Renal cortical epithelial cell (primary cell): ENCODE measurements at places on chromosomes 2 and 18. TPM values are rescaled to one million over a fixed set of nuclear protein-coding genes. Genes with fewer than 3 reads are reported as not detected.

RGPD3 gene
- total RNA-seq, result 0.55 and 1.0 TPM in 2 replicates

GREB1L gene
- 7.5 and 9.0 TPM in 2 replicates for total RNA-seq

CD8B2 gene
- not detected in 2 replicates for total RNA-seq

TMEM163 gene
- total RNA-seq, result 3.6 and 6.7 TPM in 2 replicates

PPP4R3B gene
- total RNA-seq, result 38.2 and 74.5 TPM in 2 replicates

LPIN1 gene
- total RNA-seq, result 33.8 and 39.9 TPM in 2 replicates

FECH gene
- total RNA-seq, result 39.3 and 40.5 TPM in 2 replicates

FLACC1 gene
- total RNA-seq, result 0.17 and 0.45 TPM in 2 replicates

DNA sequence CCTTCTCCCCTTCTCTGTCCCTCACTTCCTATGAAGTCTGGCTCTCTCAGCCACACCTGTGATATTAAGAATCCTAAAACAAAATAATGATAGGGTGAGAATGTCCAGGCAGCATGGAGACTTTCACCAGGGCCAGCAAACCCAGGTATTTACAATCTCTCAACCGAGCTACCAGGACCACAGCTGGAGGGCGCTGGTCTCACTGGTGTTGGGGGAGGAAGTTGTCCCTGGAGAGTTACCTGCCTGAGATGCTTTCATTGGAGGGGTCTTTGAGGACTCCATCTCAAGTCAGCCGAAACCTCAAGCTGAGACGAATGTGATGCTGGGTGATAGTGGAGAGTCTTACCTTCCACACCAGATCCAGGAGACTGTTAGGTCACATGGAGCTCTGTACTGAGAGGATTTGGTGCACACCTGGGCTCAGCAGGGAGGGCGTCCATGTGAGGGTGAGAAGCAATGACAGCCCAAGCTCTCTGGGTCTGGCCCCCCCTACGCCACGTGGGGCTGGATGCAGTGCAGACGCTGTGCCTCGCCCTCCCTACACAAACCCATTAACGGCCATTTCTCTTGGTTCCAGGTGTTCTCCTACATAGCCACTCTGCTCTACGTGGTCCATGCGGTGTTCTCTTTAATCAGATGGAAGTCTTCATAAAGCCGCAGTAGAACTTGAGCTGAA is 27.4 kb downstream of the MAL start:
- DNase-seq, result no peak

GRCh38 chr2:47631792-47632398 is 151.1 kb upstream of the MSH6 start:
- DNase-seq, result peak; percentile 78

GRCh38 chr18:25853691-25854433 is 236.6 kb downstream of the SS18 start:
- no peak for DNase-seq

DNA sequence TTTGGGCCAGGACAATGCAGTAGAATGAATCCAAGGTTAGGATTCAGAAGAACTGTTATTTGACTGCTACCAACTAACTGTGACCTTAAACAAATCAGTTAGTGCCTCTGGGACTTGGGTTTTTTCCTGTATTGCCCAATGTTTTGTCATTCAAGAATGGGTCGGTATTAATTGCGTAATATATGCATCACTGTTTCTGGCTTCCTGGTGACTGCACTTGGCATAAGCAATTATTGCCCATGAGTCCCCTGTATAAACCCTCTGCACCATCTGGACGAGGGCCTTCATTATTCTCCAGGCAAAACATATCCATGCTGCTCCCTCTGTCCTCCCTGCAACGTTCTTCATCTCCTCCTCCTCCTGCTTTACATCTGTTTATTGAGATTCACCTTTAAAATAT is 255.8 kb upstream of the LRRTM1 start:
- peak; percentile 56 for DNase-seq

DNA sequence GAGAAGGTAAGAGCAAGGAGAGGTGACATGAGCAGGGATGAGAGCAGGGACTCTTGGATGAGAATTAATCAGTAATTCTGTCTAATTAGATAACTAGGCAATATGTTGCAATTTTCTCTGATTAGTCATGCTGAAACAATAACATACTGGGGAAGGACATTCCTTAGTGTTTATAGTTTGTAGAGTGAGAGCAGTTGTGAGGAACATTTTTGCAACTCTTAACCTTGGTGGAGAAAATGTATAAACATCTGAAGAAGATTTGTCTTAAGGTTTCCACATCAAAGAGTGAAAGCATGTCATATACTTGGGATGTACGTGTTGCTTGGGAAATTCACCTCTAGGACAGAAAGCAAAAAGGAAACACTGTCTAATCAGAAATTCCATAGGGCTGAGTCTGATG is 955.4 kb upstream of the FANCL start:
- peak; percentile 59 for DNase-seq

DNA sequence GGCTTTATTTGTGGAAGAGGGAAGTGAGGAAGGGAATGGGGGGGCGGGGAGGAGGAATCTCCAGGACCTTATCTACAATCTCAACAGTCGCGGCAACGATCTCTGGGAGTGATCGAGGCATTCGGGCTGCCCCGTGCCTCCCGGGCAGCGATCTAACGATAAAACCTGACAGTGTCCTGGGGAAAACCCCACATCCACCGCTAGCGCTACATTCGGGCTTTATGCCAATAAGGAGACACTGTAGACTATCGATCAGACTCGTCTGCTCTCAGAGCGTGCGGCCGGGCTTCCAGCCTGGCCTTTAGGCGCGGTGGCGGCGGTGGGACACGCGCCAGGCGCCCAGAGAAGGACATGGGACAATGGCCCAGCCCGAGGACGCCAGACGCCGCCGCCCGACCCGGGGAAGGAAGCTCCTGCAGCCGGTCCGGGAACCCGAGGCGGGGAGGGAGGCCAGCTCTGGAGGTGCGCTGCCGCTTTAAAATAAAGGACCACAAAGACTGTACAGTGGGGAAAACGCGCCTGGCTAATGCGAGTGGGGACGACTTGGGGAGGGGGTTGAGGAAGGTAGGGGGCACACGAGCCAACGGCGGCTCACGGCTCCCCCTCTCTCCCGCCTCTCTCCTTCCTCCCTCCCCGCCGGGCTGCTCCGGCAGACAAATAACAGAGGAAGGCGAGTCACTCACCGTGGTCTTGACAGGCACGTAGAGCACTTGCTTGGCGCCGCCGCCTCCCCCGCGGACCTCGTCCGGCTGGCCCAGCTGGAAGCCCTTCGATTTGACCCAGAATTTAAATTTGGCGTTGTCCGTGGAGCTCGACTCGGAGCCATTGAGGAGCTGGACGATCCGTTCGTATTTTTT is 2.2 kb downstream of the NOL4 start:
- no peak for DNase-seq

GRCh38 chr2:26521054-26521912 is 43.4 kb upstream of the OTOF start:
- no peak for DNase-seq

GRCh38 chr2:100344433-100344832 is 22.1 kb upstream of the LONRF2 start:
- no peak for DNase-seq

DNA sequence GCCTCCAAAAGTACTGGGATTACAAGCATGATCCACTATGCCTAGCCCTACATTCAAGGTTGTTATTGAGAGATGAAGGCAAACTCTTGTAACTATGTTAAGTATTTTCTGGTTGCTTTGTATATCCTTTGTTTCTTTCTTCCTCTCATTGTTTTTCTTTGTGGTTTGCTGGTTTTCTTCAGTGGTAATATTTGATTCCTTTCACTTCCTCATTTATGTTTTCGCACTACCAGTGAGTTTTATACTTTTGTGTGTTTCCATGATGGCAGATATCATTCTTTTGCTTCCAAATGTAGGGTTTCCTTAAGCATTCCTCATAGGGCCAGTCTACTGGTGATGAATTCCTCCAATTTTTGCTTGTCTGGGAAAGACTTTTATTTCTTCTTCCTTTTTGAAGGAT is 90.2 kb downstream of the NCK2 start:
- no peak for DNase-seq

- no peak for DNase-seq
Measured at GRCh38 chr2:52369178-52369577, 1337.2 kb upstream of the NRXN1 start.

GRCh38 chr2:217950401-217950871 is 52.4 kb downstream of the TNS1 start:
- DNase-seq, result no peak

DNA sequence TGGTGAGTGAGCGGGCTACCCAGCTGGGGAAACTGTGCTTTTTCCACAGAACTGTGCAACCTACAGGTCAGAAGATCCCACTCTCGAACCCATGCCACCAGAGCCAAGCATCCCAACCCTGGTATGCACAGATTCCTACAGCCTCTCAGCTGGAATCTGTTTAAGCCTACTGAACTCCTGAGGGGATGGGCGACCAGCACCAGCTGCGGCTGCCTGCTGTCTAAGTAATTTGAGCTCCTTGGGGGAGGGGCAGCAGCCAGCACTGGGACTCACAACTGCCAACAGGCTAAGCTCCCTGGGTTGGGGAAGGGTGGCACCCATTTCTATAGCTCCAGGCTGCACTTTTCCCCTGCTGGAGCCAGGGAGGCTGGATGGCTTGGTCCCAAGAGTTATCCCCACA is 11.8 kb downstream of the CYP27C1 start:
- peak; percentile 40 for DNase-seq

DNA sequence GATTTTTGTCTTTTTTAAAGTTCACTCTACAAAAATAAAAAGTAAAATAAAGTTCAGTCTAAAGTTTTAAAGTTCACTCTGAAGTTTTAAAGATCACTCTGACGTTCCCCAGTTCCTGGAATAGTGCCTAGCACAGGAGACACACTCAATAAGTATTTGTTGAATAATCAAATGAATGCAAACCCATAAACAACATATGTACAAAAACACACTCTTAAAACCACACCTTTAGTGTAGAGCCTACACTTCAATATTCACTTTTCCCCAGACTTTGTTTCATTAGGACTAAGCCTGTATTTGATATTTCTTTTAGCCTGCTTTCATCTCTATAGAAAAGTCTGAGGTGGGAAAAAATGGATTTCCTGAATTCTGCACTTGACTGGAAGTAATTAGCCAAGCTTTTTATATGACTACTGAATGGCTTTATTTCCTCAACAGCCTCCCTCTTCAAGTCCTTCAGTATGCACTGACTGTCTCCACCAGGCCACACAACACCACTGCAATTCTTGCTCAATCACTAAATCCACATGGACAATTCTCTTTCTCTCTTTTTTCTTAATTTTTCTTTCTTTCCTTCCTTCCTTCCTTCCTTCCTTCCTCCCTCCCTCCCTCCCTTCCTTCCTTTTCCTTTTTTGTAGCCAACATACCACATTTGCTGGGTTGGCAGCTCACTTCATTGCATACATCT is 104.6 kb downstream of the SS18 start:
- DNase-seq, result no peak

GRCh38 chr2:169767243-169767888 is 31.3 kb upstream of the SSB start:
- DNase-seq, result peak; percentile 56

DNA sequence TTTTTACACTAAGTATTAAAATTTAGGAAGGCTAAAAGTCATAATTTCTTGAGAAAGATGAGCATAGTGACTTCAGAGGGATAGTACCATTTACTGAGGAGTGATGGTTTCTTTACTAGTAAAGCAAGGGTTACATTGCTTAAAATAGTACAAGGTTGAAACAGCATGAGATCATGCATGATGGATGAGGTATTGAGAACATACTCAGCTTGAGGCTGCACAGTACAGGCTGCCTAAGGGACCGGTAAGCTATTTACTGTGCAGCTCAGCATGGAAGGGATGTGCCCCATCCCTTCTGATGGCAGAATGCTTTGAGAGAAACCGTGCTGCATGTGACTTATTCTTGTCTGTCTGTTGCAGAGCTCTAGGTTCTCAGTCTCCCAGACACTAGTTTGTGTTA is 122.1 kb downstream of the EML6 start:
- no peak for DNase-seq

DNA sequence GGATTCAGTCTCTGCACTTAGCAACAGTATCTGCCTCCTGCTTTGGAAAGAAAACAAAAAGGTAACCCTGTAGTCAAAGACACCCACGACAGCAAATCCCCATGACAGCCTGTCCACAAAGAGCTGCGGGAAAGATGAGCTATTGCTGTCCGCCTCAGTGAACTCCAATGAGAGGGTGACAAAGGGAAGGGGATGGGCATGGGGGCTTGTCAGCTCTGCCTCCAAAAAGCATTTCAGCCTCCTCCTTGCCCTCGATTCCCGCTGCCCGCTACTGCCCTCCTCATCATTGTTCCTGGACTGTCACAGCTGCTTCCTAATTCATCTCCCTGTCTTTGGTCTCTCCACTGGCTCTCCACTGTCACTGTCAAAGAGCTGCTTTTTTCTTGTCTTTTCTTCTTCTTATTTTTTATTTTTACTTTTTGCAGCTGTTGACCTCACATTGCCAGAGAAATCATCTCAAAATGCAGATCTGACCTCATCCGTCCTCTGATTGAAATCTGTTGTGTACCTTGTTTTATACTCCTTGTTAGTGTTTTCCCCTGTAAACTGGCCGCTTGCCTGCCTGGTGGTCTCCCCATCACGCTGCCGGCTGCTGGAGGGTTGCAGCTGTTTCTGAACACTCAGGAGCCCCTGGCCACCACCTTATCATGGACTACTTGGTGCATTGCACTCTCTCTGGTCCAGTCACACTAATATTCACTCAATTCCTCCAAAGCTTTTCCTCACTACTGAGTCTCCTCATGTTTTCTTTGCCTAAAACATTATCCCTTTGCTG is 7.9 kb upstream of the E2F6 start:
- DNase-seq, result no peak

- DNase-seq, result no peak
Measured at GRCh38 chr18:31039426-31039825, 3.1 kb downstream of the DSC3 start.

GRCh38 chr2:151543876-151544275 is 134.2 kb downstream of the RIF1 start:
- no peak for DNase-seq

GRCh38 chr18:35983818-35984217 is 11.3 kb downstream of the RMP24 start:
- DNase-seq, result no peak

GRCh38 chr2:241869087-241869961 is at the start of gene RTP5:
Gene RTP5, plus strand, starts transcription at chr2:241869729. Its CDS starts 28 bp downstream, at chr2:241869757.
- no peak for DNase-seq

DNA sequence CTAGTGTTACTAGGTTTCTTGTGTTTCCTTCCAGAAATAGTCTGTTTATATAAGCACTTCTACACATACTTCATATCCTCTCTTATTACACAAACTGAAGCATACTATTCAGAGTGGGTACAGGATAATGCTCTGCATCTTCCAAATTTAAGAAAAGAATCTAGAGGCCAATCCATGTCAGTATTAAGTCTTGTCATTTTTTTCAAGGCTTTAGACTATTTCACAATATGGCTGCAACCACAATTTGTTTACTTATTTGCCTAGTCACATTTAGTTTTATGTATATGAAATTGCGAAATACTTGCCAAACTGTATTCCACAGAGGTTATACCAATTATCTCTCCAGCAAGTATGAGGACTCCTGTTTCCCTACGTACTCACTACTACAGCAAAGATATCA is 27.9 kb downstream of the IWS1 start:
- DNase-seq, result no peak
